ENCODE measurements at places on chromosomes 3 and 15.

- DNase-seq = no peak
Measured at GRCh38 chr15:65512189-65512588, 5.3 kb downstream of the DPP8 start.

DNA sequence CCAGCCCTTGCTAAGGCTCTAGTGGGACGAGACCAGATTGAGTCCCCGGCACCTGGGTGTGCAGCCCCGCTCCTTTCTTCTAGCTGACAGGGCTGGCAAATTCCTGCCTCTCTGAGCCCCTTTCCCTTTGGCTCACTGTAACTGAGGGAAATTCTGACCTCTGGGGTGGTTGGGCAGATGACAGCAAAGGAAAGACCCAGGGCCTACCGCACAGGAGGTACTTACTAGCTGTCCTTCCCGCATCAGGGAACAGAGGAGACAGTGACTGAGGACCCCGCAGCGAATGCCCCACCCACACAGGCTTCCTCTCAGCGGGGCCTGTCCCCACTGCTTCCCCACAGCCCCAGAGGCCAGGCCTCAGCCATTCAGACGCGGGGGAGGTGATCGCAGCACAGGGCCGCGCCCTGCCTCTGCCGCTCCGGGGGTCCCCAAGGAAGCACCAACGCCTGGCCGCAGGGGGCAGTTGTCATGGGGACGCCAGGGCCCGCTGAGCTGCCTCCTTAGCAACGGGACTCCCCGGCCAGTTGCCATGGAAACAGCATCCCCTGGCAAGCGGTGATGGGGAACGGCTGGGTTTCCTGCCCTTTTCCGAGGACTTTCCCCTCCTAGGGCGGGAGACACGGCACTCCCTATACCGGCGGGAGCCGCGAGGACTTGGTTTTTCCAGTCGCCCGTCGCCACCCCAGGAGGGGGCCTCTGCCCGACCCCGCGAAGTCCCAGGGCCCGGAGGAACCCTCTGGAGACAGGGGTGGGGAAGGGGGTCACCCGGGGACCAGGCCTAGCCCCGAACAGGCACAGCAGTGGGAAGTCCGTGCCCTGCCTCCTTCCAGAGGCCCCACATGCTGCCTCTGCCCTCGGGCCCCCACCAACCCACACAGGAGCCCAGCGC is 50.1 kb downstream of the HCN4 start:
- DNase-seq = no peak

GRCh38 chr3:194306771-194307640 is 44.1 kb downstream of the CPN2 start:
- DNase-seq = no peak

- DNase-seq = peak; percentile 29
Measured at GRCh38 chr3:172751175-172751704, 714 bp downstream of the ECT2 start.

- DNase-seq = no peak
Measured at GRCh38 chr3:20743553-20744321, 557.7 kb upstream of the SGO1 start.

Measured in renal cortical epithelial cell (primary cell).